ENCODE measurements at places on chromosomes 16 and 17. TPM values are rescaled to one million over a fixed set of nuclear protein-coding genes. Genes with fewer than 3 reads are reported as not detected.

Gene TBC1D3C
- polyA plus RNA-seq = not detected

Gene LONP2
- polyA plus RNA-seq = 39.0 TPM

Gene C17orf78
- polyA plus RNA-seq = 0.19 TPM

DNA sequence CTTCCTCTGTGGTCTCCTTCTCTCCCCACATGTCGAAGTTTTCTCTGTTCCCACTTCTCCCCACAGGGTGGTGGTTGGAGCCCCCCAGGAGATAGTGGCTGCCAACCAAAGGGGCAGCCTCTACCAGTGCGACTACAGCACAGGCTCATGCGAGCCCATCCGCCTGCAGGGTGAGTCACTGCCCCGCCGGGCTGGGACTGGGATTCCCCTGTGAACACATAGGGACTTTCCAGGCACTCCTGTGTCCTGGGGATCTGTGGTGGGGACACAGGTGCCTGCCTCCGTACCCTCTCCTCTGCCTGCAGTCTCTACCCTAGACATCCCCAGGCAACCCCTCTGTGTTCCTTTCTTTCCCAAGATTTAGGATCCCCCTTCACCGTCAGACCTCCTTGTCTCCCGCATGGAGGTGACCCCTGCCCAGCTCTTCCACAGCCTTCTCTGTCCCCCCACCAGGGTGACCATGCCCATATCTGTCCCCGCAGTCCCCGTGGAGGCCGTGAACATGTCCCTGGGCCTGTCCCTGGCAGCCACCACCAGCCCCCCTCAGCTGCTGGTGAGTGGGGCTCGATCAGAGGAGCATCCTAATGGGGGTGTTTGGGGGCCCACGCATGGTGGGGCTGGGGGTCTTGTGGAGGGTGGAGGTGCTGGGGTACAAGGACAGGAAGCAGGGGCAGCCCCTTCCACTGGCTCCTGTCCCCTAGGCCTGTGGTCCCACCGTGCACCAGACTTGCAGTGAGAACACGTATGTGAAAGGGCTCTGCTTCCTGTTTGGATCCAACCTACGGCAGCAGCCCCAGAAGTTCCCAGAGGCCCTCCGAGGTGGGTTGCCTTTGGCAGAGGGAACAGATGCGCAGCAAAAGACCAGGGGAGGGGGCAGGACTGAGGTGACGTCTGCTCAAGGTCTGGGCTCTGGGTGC lies 5.8 kb downstream of the ITGAM start:
- no peak for DNase-seq

DNA sequence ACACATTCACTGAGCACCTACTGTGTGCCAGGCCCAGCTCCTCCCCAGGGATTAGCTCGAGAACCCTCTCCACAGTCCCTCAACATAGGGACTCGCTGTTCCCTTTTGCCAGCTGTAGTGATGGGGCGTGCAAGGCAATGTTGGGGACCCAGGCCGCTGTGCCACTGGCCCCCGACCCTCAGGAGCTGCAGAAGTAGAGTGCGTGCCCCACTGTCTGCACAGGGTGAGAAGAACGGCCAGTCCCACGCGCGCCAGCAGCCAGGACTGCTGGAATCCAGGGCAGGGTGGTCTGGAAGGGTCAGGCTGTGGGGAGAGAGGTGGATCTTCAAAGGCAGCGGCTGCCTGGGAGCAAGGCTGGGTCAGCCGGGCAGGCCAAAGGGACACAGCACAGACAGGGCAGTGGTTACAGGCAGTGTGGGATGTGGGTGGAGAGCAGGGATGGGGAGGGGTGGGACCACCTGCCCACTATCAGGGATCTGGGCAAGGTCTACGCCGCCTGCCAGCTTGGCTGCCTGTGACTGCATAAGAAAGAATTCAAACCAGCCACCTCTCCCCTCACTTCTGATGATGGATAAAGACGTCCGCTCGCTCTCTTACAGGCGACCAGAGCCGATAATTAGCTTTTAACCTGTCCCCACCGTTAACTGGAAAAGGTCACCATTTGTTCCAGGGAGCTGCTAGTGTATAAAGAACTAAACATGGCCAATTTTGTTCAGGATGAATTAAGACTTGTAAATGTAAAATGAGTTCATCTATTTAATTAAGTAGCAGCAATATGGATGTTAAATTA lies 86.7 kb upstream of the GSE1 start:
- no peak for DNase-seq

DNA sequence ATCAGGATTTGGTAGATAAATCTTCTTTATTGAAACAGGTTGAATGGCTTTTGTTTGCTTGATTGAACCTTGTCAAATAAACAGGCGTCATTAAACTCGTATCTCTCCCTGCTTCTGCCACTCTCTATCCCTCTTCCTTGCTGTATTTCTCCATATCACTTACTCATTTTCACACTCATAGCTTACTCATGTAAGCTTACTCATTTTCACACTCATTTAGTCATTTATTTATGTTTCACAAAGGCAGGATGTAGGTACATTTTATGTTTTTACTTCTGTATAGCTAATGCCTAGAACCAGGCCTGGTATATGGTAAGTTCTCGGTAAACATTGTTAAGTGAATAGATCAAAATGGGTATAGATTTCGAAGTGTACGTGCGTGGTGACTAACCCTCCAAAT lies 450.0 kb downstream of the PMP22 start:
- no peak for DNase-seq

DNA sequence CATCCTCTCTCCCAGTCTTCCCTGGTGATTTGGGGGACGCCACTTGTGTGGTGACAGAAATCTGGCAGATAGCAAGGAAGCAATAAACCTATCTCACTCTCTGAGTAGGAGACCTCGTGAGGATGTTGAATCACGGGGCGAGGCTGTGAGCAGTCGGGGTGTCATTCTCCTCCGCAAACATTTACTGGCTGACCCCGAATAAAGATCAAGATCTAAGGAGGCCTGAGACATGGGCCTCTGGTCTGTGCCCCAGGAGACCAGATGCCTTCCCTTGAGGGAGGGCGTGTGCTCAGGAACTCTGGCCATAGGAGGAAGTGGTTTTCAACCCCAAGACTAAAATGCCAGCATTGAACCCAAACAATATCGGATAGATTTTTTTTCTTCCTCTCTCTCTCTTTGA lies 53.1 kb downstream of the FOXL1 start:
- no peak for DNase-seq

GRCh38 chr17:36813357-36813756 lies 123.9 kb upstream of the LHX1 start:
- no peak for DNase-seq
